ENCODE measurements at places on chromosomes 6 and 20. TPM values are rescaled to one million over a fixed set of nuclear protein-coding genes. Genes with fewer than 3 reads are reported as not detected.

RHAG gene
- not detected for total RNA-seq

SCRT2 gene
- not detected for total RNA-seq

TRIM40 gene
- total RNA-seq, result not detected

ASIP gene
- total RNA-seq, result not detected

DNA sequence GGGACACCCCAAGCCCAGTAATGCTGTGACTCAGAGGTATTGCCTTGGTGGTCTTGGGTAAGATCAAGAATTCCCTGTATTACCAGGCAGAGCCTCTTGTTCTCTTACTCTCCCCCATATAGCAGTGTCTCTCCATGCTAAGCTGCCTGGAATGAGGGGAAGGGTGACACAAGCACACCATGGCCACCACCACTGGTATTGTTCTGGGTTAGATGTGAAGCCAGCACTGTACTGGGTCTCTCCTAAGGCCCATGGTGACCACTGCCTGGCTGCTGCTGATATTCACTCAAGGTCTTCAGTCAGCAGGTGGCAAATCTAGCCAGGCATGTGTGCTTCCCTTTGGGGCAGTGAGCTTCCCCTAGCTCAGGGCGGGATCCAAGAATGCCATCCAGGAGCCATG is 36.5 kb downstream of the TAF11 start:
- DNase-seq, result no peak
- no peaks in the 10 kb centered on the region for H3K4me1 ChIP-seq
- H3K27ac ChIP-seq, result no peak overlapping the region
- H3K27me3 ChIP-seq, result no peaks in the 10 kb centered on the region
- H3K4me3 ChIP-seq, result no peak overlapping the region

- H3K4me3 ChIP-seq, result no peak overlapping the region
- DNase-seq, result no peak
- H3K4me1 ChIP-seq, result peaks cover 2% of the 10 kb centered on the region
- no peaks in the 10 kb centered on the region for H3K36me3 ChIP-seq
- peak overlapping the region; percentile 51 for H3K27ac ChIP-seq
- H3K27me3 ChIP-seq, result no peaks in the 10 kb centered on the region
Observed at GRCh38 chr20:18712131-18712530, 101.5 kb upstream of the SCP2D1 start.

DNA sequence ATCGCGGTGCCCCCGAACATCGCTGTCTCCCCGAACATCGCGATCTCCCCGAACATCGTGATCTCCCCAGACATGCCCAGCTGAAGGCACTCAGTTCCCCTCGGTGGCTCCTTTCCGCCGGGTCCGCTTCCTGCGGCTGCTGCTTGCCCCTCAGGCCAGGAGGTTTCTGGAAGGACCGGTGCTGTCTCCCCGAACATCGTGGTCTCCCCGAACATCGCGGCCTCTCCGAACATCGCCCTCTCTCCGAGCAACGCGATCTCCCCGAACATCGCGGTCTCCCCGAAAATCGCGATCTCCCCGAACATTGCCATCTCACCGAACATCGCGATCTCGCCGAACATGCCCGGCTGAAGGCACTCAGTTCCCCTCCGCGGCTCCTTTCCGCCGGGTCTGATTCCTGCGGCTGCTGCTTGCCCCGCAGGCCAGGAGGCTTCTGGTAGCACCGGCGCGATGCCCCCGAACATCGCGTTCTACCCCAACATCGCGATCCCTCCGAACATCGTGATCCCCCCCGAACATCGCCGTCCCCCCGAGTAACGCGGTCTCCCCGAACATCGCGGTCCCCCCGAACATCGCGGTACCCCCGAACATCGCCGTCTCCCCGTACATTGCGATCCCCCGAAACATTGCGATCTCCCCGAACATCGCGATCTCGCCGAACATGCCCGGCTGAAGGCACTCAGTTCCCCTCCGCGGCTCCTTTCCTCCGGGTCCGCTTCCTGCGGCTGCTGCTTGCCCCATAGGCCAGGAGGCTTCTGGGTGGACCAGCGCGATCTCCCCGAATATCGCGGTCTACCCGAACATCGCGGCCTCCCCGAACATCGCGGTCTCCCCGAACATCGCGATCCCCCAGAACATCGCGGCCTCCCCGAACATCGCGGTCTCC is 808 bp downstream of the ULBP1 start:
- H3K4me1 ChIP-seq, result peaks cover 12% of the 10 kb centered on the region
- H3K36me3 ChIP-seq, result no peaks in the 10 kb centered on the region
- H3K4me3 ChIP-seq, result peak overlapping the region; percentile 66
- H3K27ac ChIP-seq, result peak overlapping the region; percentile 63

DNA sequence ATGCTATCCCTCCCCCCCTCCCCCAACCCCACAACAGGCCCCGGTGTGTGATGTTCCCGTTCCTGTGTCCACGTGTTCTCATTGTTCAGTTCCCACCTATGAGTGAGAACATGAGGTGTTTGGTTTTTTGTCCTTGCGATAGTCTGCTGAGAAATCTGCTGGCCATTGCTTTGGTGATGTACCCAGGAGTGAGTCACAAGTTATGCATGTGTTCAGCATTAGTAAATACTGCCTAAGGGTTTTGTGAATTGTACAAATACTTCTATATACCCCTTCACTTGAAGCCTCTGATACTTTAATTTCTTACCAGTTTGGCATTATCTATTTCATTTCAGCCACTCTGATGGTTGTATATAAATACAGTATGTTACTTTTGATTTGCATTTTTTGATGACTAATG is 711.3 kb upstream of the GJE1 start:
- DNase-seq, result no peak
- H3K36me3 ChIP-seq, result no peaks in the 10 kb centered on the region
- H3K27ac ChIP-seq, result no peak overlapping the region
- no peaks in the 10 kb centered on the region for H3K4me1 ChIP-seq

- H3K27me3 ChIP-seq, result peaks cover 6% of the 10 kb centered on the region
- H3K4me1 ChIP-seq, result peaks cover 39% of the 10 kb centered on the region
- no peak for DNase-seq
Observed at GRCh38 chr20:14341801-14342200, 4.4 kb upstream of the FLRT3 start.

- no peaks in the 10 kb centered on the region for H3K36me3 ChIP-seq
Observed at GRCh38 chr20:23832775-23833513, 6.4 kb upstream of the CST2 start.

DNA sequence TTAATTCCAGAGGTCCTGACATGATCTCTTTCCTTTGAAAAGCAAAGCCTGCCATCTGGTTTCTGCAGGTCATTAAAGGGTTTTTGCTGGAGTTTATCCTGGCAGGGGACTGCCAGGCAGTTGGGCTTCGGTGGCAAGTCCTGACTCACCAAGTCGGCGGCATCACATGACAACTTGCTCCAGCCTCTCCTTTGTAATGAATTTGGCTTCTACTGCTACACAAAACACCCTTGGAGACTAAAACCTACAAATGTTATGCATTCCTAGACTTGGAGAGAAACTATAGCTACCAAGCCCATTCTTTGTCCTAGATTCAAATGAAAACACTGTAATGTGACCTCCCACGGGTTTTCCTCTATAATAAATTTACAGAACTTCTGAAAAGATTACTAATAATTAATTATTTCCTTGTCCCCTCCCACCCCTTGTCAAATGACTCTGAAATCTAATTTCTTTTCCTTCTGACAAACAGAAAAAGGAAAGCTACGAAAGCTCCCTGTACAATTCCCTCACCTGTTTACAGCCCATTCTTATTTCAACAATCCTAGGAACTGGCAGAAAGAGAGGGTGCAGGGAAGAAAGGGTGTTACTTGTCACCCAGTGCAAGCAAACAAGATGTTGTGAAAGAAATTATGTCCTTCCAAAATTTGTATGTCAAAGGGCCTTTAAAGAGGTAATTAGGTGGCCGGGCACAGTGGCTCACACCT is 62.9 kb downstream of the QRSL1 start:
- H3K4me1 ChIP-seq, result peaks cover 17% of the 10 kb centered on the region
- no peaks in the 10 kb centered on the region for H3K27me3 ChIP-seq
- no peak for DNase-seq
- no peaks in the 10 kb centered on the region for H3K36me3 ChIP-seq
- no peak overlapping the region for H3K4me3 ChIP-seq
- H3K27ac ChIP-seq, result peak overlapping the region; percentile 33

DNA sequence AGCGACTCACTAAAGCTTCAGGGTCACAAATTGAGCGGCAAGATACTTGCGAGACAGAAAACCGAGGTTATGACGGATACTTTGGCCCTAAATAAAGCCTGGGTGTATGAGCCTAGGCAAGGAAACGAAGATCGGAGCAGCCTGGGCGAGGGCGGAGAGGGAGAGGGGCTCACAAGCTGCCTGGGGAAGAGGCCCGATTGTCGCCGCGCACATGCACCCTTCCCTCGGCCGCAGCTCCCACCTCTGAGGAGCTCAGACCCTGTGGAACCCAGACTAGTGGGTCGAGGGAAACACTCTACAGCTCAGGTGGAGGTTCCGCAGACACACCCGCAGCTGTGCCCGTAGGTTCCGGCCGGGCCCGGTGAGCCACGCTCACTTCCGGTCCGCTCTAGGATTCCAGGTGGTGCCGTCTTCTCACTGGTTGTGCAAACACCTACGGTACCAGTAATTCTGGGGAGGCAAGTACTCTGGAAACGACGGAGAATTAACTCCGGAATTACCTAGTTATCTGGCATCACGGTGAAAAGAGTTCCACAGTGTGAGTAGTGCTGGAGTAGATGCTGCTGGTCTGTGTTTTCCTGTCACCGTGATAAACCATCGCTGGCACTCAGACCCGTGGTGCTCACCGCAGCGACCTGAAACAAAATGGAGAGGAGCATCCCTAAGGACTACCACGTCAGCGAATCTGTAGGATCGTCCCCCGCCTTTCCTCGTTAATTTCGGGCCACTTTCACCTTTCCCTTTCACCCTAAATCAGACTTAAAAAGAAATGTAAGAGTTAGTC is 61.5 kb downstream of the GPX5 start:
- peak overlapping the region; percentile 86 for H3K27ac ChIP-seq
- peak; percentile 56 for DNase-seq
- peak overlapping the region; percentile 93 for H3K4me3 ChIP-seq
- H3K27me3 ChIP-seq, result peaks cover 24% of the 10 kb centered on the region
- no peaks in the 10 kb centered on the region for H3K36me3 ChIP-seq

DNA sequence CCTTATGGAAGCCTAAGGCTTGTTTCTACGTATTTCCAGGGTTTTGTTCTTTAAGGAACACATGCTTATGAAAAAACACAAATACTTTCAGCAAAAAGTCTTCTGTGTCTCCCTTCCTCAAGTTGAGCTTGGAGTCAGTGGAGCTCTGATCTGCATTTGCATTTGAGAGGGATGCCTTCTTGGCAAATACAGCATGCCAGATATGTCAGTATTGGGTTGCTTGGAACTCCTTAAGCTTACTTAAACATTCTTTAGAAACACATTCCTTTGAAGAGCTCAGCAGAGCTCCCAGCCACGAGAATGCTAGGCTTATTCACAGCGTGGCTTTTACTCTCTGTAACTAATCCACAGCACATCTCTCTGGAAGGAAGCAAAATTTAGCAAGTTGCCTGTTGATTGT is 68.3 kb downstream of the ANKRD6 start:
- no peak overlapping the region for H3K4me3 ChIP-seq
- H3K4me1 ChIP-seq, result peaks cover 10% of the 10 kb centered on the region
- no peak overlapping the region for H3K27ac ChIP-seq
- no peak for DNase-seq
- H3K27me3 ChIP-seq, result no peaks in the 10 kb centered on the region

DNA sequence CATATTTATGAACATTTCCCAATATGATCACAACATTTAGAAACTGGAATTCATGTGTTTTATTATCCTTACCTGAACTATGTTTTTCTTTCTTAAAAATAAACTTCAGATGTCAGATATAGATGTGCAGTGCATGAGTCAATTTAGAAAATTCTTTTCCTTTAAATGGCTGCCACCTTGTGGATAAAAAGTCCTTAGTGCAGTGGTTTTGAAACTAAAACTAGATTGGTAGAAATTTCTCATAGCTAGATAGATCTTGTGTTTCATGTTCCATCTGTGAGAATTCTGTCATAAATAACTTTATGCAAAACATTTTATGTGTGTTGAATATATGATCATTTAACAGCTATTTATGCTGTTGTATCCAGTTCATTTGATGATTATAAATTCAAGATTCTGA is 134.9 kb downstream of the KLHL32 start:
- H3K36me3 ChIP-seq, result no peaks in the 10 kb centered on the region
- no peak overlapping the region for H3K27ac ChIP-seq
- no peak for DNase-seq
- no peaks in the 10 kb centered on the region for H3K4me1 ChIP-seq
- H3K4me3 ChIP-seq, result no peak overlapping the region
- H3K27me3 ChIP-seq, result peaks cover 2% of the 10 kb centered on the region

DNA sequence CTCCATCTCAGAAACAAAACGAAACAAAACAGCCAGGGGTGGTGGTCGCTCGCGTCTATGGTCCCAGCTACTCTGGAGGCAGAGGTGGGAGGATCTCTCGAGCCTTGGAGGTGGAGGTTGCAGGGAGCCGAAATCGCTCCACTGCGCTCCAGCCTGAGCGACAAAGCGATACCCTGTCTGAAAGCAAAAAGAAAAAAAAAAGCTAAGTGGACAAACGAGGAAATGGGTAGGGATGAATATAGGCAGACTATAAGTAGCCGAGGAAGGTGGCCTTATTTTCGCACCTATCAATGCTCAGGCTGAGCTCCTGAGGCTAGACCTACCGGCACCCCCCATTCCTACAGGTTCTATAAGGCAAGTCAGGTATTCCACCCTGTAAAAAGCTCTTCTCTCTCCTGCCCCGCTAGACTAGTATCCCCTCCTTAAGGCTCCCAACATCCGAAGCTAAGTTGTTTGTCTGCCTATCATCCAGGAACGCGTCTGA is 650 bp upstream of the CASP8AP2 start:
- H3K27ac ChIP-seq, result peak overlapping the region; percentile 94
- H3K27me3 ChIP-seq, result no peaks in the 10 kb centered on the region
- no peak for DNase-seq
- peak overlapping the region; percentile 98 for H3K4me3 ChIP-seq
- H3K4me1 ChIP-seq, result peaks cover 11% of the 10 kb centered on the region
- peaks cover 10% of the 10 kb centered on the region for H3K36me3 ChIP-seq

GRCh38 chr6:72035966-72036365 is 149.6 kb downstream of the RIMS1 start:
- H3K27me3 ChIP-seq, result no peaks in the 10 kb centered on the region
- H3K4me3 ChIP-seq, result no peak overlapping the region
- no peak for DNase-seq
- H3K4me1 ChIP-seq, result peaks cover 9% of the 10 kb centered on the region

DNA sequence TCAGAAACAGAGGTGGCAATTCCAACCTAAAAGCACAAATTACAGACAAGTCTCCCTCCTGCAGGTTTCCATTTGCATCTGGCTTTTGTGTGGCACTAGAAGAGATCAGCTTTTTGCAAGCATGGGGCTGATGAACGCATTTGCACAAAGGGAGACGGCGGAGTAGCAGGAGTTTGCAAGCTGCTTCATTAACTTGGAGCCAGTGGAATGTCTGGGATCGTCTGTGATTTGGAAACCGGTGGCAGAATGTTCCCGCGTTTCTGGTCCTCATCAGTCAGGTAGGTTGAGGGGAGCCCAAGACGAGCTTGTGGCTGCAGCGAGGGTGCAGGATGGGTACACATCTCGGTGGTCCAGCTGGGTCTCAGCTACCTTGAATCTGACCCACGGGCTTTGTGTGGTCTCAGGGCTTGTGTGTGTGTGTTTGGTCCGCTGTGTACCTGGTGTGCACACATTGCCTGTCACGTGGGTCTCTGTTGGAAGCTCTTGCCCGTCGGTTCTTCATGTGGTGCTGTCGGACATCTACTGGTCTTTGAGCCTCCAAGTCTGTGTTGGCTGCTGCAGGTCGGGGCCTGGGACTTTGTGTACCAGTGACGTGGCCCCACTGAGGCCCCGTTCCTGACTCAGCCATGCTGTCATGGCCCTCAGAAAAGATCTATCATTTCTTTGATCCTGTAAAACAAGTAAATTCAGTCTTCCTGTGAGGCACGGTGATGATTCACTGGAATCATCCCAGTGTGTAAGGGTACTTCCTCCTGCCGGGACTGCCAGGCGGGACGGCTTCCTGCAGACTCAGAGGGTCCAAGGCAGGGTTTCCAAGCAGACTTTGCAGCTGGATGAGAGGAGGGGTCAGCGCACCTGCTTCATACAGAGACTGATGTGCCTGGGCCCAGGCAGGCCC is 12.4 kb upstream of the MYT1 start:
- no peak overlapping the region for H3K27ac ChIP-seq
- H3K4me1 ChIP-seq, result no peaks in the 10 kb centered on the region
- H3K4me3 ChIP-seq, result no peak overlapping the region
- H3K36me3 ChIP-seq, result no peaks in the 10 kb centered on the region

Data from progenitor cell of endocrine pancreas (in vitro differentiated cells).